Choroid plexus epithelial cell (primary cell): ENCODE measurements at places on chromosomes 16 and 17.

GRCh38 chr16:8908810-8909468 is 26.8 kb downstream of the LITAFD start:
- no peak for DNase-seq

DNA sequence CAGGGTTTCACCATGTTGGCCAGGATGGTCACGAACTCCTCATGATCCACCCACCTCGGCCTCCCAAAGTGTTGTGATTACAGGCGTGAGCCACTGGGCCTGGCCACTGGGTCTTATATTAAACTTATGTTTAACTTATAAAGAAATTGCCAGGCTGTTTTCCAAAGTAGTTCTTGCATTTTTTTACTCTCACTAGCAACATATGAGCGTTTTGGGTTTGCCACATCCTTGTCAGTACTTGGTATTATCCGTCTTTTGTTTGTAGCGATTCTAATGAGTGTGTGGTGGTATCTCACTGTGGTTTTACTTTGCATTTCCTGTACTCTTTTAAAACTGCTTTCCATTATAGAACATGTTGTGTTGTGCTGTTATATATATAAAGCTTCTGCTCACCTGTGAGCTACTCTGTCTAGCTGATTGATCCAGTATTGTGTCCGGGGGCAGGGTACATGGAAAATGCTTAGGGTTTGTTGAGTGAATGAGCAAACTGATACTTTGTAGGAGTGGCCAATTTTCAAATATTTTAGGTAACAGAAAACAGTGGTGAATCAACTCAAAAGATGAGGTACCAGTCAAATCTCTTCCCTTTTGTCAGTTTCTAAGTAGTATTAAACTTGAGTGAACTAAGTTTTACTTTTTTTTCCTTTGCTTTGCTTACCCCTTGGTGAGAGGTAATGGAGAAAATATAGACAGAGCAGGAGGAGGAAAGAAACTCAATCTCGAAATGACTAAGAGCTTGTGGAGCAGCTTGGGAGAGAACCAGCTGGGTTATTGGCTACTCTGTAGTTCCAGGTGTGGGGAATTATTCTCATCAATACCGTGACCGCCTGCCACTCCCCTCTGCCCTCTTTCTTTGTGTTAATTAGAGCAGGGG is 75.8 kb downstream of the PITPNC1 start:
- no peak for DNase-seq

DNA sequence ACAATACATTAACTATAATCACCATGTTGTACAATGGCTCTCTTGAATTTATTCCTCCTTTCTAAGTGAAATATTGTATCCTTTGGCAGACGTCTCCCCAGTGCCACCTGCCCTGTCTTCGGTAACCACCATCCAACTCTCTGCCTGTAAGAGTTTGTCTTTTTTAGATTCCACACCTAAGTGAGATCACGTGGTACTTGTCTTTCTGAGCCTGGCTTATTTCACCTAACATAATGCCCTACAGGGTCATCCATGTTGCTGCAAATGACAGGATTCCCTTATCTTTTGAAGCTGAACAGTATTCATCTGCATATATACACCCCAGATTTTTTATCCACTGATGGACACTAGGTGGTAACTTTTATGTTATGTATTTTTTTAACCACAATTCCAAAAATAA is 24.2 kb downstream of the ORC6 start:
- DNase-seq: no peak

- DNase-seq: peak; percentile 98
These were observed 114.0 kb downstream of the C16orf95 start for GRCh38 chr16:87203060-87203656.

GRCh38 chr17:12554251-12554650 is 111.4 kb upstream of the MYOCD start:
- DNase-seq: peak; percentile 9

- DNase-seq: no peak
These were observed 6.8 kb downstream of the FAM83G start for GRCh38 chr17:18997650-18998196.

GRCh38 chr16:15041271-15042004 is 14.4 kb downstream of the NTAN1 start:
- DNase-seq: peak; percentile 41

- no peak for DNase-seq
These were observed 2.9 kb upstream of the KRTAP3-3 start for GRCh38 chr17:40996829-40997228.

DNA sequence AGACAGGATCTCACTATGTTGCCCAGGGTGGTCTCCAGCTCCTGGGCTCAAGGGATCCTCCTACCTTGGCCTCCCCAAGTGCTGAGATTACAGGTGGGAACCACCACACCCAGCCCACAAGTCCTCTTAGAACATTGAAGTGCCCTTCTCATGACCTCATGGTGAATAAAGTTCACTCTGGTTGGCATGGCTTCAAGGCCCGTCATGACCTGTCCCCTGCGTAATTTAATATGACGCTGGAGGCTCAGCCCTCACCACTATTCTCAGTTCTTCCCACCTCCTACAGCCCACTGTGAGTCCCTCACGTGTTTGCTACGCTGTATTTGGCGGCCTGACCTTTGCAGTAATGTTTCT is 1.9 kb downstream of the ENDOV start:
- no peak for DNase-seq

- DNase-seq: no peak
These were observed 1.4 kb upstream of the TTLL6 start for GRCh38 chr17:48818361-48818841.

GRCh38 chr17:79919862-79920720 is 80.9 kb upstream of the CBX4 start:
- DNase-seq: no peak

- no peak for DNase-seq
These were observed 11.8 kb downstream of the PIK3R6 start for GRCh38 chr17:8855477-8856204.

GRCh38 chr17:80169784-80170500 is at the start of gene CARD14:
CARD14 (plus strand) TSS chr17:80170030; CDS start chr17:80181439, 11,409 bp downstream.
- DNase-seq: no peak

DNA sequence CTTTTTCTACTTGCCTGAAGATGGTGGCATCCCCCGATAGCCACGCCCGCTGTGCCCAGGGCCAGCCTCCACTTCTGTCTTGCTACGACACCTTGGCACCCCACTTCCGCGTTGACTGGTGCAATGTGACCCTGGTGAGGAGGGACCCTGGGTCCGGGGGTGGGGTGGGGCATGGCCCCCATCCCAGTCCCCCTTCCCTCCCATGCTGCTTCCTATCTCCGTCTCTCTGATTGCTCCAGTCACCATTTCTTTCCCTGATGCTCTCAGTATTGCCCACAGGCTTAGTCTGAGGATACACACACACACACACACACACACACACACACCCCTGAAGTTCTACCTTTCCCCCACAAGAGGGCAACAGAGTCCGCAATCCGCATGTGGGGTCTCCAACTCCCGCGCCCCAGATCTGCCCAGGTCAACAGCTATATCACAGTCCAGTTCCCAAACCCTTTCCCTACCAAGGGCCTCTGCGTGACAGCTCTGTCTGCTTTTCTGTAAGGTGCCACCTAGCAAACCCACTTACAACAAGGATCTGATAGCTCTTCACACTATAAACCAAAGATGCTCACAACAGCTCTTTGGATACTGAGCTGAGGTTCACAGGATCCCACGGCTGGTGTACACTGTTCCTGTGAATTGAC is 3.4 kb downstream of the SGCA start:
- DNase-seq: peak; percentile 81

DNA sequence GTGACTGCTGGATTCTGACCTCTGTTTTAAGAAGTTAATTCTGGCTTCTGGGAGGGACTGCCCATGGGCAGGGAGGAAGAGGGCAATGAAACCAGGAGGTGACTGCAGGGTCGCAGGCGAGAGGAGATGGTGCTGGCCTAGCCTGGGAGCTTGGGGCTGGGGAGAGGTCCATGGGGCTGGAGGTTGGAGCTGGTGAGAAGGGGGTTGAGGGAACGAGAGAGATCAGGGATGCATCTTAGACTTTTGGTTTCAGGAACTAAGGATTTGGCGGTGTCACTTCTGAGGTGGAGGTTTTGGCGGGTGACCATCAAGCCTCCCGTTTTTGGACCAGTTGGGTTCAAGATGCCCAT is 64.6 kb downstream of the NKD1 start:
- no peak for DNase-seq

DNA sequence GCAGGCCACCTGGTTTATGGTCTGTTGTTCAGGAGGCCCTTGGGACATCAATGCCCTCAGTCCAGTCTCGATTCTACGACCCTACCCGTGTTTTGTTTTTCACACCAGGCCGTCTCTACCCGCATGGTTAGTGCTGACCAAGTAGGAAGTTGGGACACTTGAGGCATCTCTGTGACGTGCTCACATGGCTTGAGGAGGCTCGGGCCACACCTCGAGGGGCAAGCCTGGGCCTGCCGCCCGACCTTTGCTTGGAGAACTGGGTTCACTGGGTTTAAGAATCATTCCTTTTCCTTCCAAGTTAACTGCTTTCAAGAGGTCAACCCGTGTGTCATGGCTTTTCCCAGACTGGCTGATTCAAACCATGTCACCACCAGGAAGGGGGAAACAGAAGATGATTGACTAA is 86.8 kb downstream of the CMIP start:
- DNase-seq: no peak

DNA sequence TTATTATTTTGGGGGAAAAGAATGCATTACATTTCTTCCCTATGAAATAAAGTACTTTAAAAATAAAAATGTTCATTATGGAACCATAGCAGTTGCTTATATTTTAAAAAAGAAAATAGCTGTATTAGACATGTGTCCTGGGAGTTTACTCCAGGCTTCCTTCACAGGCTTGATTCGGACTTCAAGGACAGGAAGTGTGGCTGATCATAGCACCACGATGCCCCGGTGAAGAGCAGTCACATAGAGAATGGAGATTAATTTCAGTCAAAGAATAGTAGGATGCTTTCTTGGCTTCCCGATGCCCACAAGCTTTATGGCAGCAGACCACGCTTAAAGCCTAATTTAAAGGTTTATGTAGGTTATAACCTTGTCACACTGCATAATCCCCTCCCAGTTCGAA is 125.1 kb downstream of the NPIPB5 start:
- no peak for DNase-seq

DNA sequence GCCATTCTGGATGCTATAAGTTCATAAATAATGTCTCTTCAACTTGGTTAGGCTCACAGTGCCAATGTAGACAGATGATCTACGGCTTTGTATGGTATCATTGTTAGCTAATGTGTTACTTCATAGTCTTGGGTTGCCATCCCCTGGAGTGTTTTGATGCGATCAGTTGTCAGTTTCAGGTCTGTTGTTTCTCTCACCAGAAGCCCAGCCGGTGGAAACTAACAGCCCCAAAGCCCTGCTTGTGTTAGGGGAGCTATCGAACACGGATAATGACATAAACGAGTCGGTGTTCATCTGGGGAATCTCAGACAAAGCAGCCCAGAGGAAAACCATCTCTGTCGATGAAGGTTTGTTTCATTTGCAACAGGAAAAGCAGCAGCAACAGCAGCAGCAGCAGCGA is 107.4 kb upstream of the ANKFN1 start:
- no peak for DNase-seq

DNA sequence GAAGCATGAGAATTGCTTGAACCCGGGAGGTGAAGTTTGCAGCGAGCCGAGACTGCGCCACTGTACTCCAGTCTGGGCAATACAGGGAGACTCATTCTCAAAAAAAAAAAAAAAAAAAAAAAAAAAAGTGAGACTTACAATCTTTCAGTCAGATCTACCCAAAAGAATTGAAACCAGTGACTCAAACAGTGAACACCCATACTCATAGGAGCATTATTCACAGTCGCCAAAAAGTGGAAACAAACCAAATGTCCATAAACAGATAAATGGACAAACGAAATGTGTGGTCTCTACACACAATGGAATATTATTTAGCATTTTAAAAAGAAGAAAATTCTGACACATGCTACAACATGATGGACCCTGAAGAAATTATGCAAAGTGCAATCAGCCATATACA is 9.1 kb upstream of the SCNN1B start:
- no peak for DNase-seq

- no peak for DNase-seq
These were observed 1.4 kb downstream of the WDR81 start for GRCh38 chr17:1725642-1726511.

DNA sequence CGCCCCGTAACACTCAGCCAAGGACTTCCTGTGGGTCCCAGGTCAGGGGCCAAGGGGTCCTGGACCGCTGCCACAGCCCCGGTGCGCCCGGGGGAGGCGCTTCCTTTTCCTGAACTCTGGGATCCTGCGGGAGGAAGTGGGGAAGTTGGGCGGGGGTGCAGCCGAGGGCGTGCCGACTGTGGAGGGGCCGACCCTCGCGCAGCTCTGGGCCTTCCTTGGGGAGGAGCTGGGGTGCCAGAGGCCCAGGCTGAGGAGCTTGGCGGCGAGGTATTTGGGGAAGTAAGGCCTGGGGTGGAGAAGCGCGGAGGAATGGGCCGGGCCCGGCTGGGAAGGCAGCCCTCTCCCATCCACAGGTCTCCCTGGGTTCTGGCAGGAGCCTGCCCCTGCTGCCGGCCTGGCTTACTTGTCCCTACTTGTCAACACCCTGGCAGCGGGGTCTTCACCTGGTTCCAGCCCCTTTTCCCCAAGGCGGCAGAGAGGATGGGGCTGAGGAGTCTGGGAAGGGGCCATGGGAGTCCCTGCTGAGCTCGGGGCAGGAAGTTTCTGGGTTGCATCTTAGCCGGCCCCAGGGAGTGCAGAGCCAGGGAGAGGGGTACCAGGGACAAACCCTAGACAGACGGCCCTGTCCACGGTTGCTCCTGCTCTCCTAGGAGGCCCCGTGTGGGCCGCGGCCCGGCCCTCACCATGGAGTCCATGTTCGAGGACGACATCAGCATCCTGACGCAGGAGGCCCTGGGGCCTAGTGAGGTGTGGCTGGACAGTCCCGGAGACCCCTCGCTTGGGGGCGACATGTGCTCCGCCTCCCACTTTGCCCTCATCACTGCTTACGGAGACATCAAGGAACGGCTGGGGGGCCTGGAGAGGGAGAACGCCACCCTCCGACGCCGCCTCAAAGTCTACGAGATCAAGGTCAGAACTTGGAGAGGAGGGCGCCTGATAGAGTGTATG is 1.7 kb downstream of the TBKBP1 start:
- DNase-seq: no peak
